Cardiac fibroblast (primary cell): ENCODE measurements at places on chromosomes 7 and 10.
A peak's percentile ranks its signal among the peaks of the same experiment; 100 is the strongest.

DNA sequence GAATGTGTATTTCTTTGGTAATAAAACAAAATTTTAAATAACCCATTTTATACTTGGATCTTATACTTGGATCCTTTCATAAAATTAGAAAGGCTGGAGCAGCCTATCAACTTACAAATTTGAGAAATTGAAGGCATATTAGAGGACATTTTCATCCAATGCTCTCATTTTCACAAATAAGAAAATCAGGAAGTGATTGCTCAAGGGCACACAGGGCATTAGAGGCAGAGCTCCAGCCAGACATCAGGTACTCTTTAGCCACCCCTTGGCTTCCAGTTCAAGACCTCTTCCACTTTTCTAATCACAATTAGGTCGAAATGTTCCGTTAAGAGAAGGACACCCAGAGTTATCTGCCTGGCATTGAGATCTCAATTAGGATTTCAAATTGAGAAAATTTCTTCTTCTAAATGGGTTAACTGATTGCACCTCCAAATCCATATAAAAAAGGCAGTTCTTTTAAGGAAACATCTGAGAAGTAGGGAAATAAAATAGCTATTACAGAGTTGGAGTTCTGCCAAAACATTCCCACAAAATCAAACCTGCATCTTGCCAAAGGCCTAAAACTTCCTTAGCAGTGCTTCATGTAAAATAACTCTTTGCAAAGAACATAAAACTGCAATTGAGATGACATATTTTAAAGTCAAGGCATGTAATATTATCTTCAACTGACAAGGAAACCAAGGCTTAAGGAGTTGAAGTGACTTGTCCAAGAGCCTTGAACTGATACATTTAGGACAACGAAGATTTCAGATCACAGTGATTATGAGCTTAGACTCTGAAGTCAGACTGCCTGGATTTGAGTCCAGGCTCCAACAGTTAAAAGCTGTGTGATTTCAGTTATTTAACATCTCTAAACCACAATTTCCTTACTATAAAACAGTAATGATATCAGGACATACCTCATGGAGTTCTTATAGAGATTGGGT, 2.4 kb downstream of the ACTA2 start:
- peak; percentile 37 for DNase-seq

- peak; percentile 78 for DNase-seq
These were observed 49.2 kb upstream of the ANKRD1 start for GRCh38 chr10:90969947-90970673.

DNA sequence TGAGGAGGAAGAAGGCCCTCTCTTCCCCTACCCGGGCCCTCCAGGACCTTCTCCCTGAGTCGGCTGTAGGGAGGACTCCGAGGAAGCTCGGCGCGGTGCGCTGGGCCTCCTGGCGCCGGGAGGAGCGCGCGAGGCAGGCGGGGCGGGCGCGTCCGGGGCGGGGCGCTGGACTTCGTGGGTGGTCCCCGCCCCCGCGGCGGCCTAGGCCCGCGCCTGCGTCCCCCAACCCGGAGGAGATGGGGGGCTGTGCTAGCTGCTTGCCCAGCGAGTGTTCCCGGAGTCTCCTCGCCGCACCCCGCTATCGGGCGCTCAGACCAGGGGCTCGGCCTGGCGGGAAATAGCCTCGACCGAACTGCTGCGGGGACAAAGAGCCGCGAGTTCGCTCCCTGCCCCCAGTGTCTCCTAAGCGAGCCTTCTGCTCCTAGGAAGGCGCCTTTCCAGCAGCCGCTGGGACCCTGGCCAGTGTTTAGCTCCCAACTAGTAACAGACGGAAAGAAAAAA, 19.2 kb upstream of the SMO start:
- peak; percentile 39 for DNase-seq

DNA sequence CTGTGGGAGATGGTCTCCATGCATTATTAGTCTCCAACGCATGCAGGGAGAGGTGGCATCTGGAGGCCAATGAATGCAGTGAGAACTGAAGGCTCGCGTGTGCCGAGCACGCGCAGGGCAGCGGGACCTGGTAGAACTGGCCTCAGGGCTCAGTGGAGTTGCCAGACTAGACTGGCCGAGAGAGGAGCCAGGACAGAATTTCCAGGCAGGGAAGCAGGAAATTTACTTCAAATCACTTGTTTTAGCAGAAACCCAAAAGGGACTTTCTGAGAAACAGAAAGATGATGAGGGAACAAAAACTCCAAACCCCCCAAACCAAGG, 311.0 kb upstream of the IMMP2L start:
- DNase-seq, result no peak
